ENCODE measurements at places on chromosomes 7 and 10. TPM values are rescaled to one million over a fixed set of nuclear protein-coding genes. Genes with fewer than 3 reads are reported as not detected.

DNA sequence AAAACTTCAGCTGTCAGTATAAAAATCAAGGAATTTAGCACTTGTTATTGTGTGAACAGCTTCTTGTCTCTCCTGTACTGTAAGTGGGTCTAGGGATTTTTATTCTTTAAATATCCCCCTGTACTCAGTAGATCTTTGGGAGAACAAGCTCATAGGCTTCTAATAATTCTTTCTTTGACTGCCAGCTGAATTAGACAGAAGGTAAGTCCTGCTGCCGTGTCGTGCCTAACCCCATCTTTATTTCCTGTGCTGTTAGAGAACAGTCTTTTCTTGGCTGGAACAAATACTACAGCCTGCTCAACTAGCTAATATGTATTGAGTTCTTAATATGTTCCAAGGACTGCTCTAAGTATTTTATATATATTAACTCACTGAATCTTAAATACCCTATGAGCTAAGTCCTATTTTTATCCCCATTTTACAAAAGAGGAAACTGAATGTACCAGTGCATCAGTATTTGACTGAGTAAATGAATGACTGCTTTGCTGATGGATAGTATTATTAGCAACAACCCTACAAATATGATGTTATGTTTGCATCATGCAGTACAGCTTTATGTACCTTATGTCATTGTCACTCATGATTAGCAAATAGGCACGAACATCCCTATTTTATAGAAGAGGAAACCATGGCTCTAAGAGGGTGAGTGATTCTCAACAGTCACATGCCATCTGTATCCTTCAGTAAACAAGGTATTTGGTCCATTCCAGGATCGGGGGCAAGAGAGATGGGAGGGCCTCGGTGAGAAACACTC lies 5.5 kb upstream of the DUSP5 start:
- no peak overlapping the region for H3K27ac ChIP-seq
- no peak for DNase-seq
- no peaks in the 10 kb centered on the region for H3K27me3 ChIP-seq

DNA sequence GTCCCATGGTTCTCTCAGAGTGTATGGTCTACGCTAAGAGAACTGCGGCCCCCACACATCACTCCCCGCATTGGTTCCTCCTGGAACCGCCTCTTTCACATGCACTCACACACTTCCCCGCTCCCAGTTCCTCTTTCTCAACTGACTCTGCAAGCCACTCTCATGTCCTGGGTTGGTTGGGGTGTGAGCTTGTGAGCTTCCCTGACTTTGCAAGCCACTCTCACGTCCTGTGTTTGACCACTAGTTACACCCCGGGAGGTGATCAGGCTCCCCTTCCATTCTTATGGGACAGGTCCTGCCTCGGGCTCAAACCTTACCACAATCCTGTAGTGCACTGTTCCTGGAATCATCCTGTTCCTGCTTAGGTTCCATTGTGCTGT lies 105.0 kb downstream of the TRIM24 start:
- DNase-seq: no peak
- peaks cover 25% of the 10 kb centered on the region for H3K36me3 ChIP-seq
- H3K4me3 ChIP-seq: no peak overlapping the region
- no peaks in the 10 kb centered on the region for H3K27me3 ChIP-seq

- no peak for DNase-seq
- no peak overlapping the region for H3K27ac ChIP-seq
- no peak overlapping the region for H3K4me3 ChIP-seq
- no peaks in the 10 kb centered on the region for H3K4me1 ChIP-seq
- no peaks in the 10 kb centered on the region for H3K36me3 ChIP-seq
Measured at GRCh38 chr10:51759896-51760534, 60.6 kb upstream of the CSTF2T start.

- DNase-seq: no peak
- H3K27me3 ChIP-seq: no peaks in the 10 kb centered on the region
- no peaks in the 10 kb centered on the region for H3K36me3 ChIP-seq
- H3K4me1 ChIP-seq: peaks cover 13% of the 10 kb centered on the region
- H3K27ac ChIP-seq: peak overlapping the region; percentile 80
Measured at GRCh38 chr7:43648473-43649406, 65.8 kb downstream of the STK17A start.

FGFBP3 gene
- polyA plus RNA-seq: 2.6 TPM

GRCh38 chr7:7264306-7265040 lies 82.1 kb downstream of the C1GALT1 start:
- H3K4me3 ChIP-seq: no peak overlapping the region
- DNase-seq: no peak
- H3K27ac ChIP-seq: no peak overlapping the region
- no peaks in the 10 kb centered on the region for H3K4me1 ChIP-seq

DNA sequence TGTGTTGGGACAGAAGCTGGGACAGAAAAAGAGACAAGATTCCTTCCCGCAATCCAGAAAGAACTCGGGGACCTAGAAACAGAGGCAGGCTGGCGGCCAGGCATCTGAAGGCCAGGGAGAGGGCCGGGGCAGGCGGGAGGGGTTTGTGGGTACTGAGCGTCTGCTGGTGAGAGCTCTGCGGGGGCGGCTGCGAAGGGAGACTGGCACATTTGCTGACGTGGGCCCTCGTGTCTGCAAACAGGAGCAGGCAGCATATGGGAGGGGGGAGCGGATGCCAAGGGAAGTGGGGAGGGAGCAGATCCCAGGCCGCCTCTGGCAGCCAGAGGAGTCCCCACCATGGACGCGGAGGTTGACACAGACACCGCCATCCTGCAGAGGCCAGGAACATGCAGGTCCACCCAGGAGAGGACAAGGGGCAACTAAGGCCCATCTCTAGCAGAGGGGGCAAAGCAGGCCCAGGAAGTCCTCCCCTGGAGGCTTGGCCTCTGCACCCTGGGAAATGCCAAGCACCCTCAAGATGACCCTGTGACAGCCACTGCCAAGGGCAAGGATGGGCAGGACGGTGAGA lies 32.2 kb downstream of the KCNH2 start:
- no peak overlapping the region for H3K4me3 ChIP-seq
- H3K27me3 ChIP-seq: no peaks in the 10 kb centered on the region
- peaks cover 19% of the 10 kb centered on the region for H3K4me1 ChIP-seq
- DNase-seq: peak; percentile 17
- H3K27ac ChIP-seq: peak overlapping the region; percentile 45
- H3K36me3 ChIP-seq: no peaks in the 10 kb centered on the region

GRCh38 chr10:119630300-119630699 lies 20.9 kb upstream of the BAG3 start:
- no peak overlapping the region for H3K27ac ChIP-seq
- H3K4me1 ChIP-seq: no peaks in the 10 kb centered on the region

DNA sequence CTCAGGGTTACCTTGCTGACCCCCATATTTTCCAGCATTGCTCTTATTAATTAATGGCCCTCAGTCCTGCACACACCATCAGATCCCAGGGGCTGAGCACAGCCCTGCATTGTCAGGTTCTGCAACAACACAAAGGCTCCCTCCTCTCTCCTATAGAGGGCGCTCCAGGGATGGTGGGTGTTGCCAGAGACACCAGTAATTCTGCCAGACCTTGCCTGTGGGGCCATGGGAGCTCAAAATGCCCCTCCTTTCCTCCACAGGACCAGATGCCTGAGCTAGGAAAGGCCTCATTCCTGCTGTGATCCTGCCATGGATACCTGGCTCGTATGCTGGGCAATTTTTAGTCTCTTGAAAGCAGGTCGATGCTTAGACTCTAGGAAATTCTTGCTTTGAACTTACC lies 42.8 kb upstream of the PRSS58 start:
- no peak overlapping the region for H3K27ac ChIP-seq
- H3K4me3 ChIP-seq: no peak overlapping the region
- H3K27me3 ChIP-seq: peaks cover 3% of the 10 kb centered on the region
- no peaks in the 10 kb centered on the region for H3K36me3 ChIP-seq
- H3K4me1 ChIP-seq: no peaks in the 10 kb centered on the region
- DNase-seq: no peak

DNA sequence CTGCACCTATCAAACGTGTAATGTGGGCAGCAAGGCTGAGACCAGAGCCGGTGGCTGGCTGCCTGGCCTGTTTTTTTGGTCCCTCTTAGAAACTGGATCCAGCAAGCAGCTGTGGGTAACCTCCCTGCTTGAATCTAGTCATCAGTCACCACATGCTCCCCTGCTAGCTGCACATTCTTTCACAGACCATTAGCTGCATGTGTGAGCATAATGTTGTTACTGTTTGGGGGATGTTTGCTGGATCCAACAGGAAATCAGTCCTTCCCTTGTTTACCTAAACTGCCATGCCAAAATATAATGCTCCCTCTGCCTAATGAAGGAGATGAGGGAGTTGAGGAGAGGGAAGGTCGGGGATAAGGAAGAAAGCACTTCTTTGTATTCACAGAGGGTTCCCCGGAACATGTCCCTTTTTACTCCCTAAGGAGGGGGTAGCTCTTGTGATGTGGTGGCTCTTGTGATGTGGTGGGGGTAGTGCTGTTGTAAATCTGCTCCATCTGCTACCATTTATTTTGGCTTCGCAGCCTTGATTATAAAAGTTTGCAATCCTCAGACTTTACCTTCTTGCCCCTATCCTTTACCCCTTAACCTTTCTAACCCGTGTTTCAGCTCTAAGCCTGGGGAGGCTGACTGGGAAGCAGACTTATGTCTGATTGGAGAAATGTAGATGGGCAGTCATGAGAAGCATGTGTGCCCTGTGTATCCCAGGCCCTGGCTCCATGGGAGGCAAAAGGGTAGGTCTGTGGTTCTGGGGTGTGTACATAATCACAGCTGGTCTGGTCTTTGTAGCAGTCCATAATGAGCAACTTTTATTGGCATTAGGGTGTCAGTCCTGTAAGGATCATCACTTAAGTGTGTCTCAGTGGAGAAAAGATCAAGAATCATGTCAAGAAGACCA lies 20.8 kb downstream of the LOXL4 start:
- H3K27me3 ChIP-seq: no peaks in the 10 kb centered on the region
- H3K4me1 ChIP-seq: peaks cover 4% of the 10 kb centered on the region

TMEM236 gene
- 0.51 TPM for polyA plus RNA-seq

DNA sequence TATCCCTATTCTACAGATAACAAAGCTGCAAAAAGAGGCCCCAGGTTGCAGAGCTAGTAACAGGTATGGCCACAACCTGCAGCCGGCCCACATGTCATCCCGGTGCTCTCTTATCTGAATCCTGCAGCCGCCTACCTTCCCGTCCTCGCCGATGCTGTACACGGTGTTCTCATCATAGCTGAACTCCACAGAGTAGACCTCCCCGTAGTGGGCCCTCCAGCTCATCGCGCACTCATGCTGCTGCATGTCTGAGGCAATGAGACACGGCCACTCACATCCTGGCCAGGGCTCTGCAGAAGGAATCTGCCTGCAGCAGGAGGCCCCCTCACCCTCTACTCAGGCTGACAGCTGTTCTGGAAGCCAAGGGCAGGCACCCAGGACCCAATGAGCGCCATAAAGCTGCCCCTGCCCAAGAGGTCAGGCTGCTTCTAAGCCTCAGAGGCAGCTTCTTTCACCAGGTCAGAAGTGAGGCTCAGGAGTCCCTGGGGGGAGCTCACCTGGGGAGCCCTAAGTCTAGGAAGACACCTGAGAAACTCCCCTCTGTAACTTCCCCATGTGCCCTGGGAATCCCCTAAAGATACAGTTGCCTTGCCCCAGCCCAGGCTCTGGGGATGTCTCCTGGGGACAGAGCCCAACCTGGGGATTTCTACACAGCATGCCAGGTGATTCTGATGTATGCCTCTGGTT lies 17.9 kb upstream of the CYREN start:
- H3K27me3 ChIP-seq: no peaks in the 10 kb centered on the region
- DNase-seq: no peak
- H3K36me3 ChIP-seq: peaks cover 2% of the 10 kb centered on the region
- no peak overlapping the region for H3K27ac ChIP-seq
- H3K4me1 ChIP-seq: no peaks in the 10 kb centered on the region

DNA sequence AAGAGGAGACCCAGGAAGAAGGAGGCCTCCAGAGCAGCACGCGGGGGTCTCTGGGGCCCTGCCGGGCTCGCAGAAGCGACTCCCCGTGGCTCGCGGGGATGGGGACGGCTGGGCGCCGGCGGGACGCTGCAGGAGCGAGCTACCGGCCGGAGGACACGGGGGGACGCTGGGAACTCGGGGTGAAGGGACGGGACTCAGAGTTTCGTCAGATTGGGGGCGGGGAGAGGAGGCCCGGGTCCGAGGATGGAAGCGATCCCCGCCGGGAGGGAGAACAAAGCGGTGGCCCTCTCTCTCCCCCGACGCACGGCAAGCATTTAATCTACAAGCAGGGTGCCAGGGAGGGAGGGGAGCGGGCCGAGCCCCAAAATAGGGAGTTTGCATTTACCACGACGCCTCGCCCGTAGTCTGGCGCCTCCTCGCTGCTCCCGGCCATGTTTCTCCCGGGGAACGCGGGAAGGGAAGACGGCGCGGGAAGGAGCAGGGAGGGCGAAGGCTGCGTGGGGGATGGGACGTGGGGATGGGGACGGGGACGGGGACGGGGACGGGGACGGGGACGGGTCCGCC lies at the start of gene PRTFDC1:
PRTFDC1 (minus strand) TSS at position 464 of the 564 bp plus-strand sequence; CDS start at position 433, 31 bp downstream.
- peaks cover 8% of the 10 kb centered on the region for H3K4me1 ChIP-seq
- H3K27ac ChIP-seq: peak within 1 kb of the TSS; percentile 81
- H3K36me3 ChIP-seq: no peaks in the 10 kb centered on the region
- DNase-seq: peak; percentile 71
- H3K27me3 ChIP-seq: no peaks in the 10 kb centered on the region
- H3K4me3 ChIP-seq: peak within 1 kb of the TSS; percentile 73

LOXL4 gene
- 34.4 TPM for polyA plus RNA-seq

DNA sequence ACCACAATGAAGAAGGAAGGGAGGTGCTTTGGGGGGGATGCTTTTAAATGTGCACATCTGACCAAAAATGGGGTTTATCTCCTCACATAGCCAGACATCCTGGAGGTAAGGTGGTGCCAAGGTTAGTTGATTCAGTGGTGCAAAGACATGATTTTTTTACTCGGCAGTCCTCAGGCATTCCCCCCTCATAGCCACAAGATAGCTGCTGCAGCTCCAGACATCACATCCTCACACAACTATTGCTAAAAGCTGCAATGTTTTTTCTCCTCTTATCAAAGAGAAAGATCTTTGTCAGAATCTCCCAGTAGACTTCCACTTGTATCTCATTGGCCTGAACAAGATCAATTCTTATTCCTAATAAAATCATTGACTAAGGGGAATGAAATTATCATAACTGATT lies 141.3 kb upstream of the ZNF438 start:
- H3K27ac ChIP-seq: no peak overlapping the region
- no peak overlapping the region for H3K4me3 ChIP-seq
- no peaks in the 10 kb centered on the region for H3K27me3 ChIP-seq
- no peaks in the 10 kb centered on the region for H3K4me1 ChIP-seq

TFEC gene
- polyA plus RNA-seq: 11.8 TPM

HOXA11 gene
- polyA plus RNA-seq: 7.6 TPM

SLC26A4 gene
- polyA plus RNA-seq: 0.35 TPM

GRCh38 chr7:11552676-11553296 lies 279.2 kb downstream of the THSD7A start:
- no peak overlapping the region for H3K27ac ChIP-seq
- H3K4me3 ChIP-seq: no peak overlapping the region
- H3K4me1 ChIP-seq: no peaks in the 10 kb centered on the region
- DNase-seq: no peak
- H3K36me3 ChIP-seq: no peaks in the 10 kb centered on the region
